Lower lobe of right lung (tissue), 2 donors: ENCODE measurements at places on chromosomes 2 and 18. TPM values are rescaled to one million over a fixed set of nuclear protein-coding genes. Genes with fewer than 3 reads are reported as not detected.
A peak's percentile ranks its signal among the peaks of the same experiment; 100 is the strongest.

DNA sequence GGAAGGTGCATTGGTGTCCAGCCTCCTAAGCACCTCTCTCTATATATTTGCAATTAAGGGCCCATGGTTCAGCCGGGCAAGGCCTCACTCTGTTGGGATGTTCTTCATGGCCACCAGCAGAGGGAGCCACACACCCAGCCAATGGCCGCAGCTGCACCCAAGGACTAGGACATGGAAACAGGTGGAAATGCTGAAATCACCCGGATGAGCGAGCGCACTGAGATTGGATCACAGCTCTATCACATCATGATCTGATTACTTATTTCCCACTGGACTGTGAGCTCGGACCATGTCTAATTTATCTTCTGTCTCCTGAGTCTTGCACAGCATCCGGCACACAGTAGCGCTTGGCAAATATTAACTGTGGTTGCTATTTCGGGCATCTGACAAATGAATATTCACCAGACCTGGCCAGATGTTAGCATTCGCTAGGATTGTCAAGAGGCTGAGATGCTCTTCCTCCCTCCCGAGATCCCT lies 31.2 kb downstream of the KIF3C start:
- peak; percentile 83 for DNase-seq

The GPR75 gene
- 3.2 TPM for total RNA-seq

DNA sequence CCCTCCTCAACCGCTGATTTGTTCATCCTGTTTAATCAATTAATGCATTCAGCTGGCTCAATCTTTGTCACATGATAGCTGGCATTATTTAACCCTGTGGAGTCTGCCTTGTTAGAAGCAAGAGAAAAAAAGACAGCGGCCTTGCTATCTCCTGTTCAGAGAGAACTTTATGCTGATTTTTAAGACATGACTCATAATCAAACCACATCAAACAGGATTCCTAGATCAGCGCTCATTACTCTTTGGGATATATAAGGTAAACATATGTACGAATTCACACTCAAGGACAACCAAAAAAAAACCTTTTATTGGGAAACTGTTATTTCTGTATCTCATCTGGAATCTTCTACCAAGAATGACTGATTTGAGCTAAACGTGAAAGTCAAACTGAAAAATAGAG lies 195.1 kb downstream of the C1D start:
- DNase-seq, result no peak

DNA sequence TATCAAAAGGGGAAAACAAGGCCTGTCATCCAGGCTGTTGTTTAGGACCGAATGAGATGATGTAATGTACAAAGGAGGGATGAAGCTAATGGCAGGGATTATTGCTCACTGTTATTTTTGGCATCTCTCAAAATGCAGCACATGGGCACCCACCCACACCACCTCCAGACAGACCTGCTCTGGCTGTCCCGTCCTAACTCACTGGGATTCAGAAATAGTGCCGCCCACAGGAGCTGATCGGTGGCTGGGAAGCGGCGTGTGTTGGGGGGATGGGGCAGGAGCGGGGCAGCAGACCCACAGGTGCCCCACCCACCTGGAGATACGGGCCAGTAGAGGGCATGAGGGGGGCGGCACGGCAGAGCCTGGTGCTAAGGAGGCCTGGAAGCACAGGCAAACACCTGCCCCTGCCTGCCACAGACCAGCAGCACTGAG lies 52.2 kb downstream of the CRACDL start:
- no peak for DNase-seq

The DSG3 gene
- not detected for total RNA-seq
